ENCODE measurements at places on chromosomes 12 and 14.

DNA sequence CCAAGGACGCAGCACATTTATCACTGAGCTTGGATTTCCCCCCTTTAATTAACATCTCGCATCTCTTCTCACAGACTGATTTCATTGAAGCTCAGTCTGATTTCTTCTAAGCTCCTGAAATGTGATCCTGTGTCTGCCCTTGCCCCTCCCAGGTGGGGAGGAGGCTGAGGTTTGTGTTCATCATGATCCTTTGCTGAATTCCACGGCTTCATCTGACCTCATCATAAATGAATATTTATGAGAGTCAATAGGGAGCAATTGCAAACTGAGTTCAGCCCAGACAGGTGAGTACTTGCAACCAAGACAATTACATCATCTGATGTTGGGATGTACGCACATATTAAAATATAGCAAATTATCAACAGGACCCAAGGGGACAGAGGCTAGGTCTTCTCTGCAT is 72.4 kb downstream of the MAP1LC3B2 start:
- no peak for DNase-seq

- DNase-seq, result peak; percentile 8
These were observed 186.7 kb upstream of the NEDD1 start for GRCh38 chr12:96720363-96720705.

DNA sequence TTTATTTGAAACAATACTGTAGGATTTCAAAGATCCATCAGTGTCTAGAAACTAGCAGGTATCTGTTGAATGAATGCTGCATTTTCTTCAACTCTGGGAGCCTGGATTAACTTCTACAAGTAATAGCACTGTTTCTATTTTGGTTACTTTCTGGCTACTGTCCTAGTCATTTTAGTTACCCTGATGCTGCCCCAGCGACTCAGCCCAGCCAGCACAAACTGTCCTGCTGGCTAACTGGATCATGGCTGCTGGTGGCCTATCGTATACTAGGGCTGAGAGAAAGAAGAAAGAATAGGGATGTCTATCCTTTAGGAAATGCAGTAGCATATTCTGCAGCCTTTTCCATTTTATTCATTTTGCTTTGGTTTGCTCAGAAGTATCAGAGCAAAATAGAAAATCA is 53.9 kb downstream of the NTN4 start:
- DNase-seq, result no peak

- no peak for DNase-seq
These were observed 24.3 kb upstream of the RD3L start for GRCh38 chr14:103966631-103967030.

DNA sequence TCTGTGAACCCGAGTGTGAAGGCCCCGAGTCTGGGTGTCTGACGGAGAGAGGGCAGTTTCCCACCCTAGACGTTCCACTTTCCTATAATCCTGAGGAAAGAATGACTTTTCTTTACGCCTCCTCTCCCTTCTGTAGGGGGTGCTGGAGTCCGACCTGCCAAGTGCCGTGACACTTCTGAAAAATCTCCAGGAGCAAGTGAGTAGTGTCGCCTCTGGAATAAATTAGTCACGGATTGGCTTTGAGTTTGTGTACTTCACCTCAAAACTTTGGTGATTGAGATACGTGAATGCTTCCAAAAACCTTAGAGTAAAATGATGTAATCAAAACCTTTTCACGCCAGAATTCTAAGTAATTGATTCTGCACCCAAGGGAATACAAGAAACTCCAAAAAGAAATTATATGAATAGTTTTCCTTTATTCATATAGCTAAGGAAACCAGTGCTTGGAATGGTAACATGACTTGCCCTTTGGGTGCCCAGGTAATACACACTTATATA is 452 bp downstream of the NGDN start:
- no peak for DNase-seq

DNA sequence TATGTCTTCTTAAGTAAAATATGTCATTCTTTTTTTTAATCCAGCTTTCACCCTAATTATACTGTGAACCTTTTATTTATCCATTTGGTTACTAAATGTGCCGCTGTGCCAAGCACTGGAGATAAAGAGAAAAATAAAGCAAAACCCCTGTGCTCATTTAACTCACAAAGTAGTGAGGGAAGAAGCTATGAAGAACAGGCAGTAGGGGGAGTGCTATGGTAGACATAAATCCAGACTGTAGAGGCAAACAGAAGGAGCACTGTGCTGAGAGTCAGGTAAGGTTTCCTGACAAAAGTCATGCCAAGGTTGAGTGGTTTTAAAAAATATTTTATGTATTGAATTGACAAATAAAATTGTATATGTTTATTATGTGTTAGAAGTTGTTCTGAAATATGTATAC is 188.5 kb upstream of the SYT10 start:
- DNase-seq, result no peak

DNA sequence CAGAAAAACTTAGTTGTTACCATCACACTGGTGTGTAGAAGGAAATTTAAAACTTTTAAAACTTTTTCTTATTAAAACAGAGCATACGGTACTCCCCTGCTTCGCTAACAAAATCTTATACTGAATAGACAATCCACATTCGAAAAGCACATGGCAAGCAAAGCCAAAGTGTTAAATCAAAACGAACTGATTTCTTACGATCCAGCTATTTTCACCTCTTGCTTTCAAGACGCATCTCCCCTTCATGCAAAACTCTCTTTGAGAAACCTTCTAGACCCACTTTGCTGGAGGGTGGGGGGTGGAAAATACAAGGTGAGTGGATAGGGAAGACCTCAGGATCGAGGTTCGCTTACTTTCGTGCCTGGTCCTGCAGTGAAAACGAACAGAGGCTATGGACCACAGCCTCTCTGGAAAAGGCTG is 328 bp downstream of the INTS13 start:
- DNase-seq, result no peak

- DNase-seq, result no peak
These were observed 156.1 kb upstream of the CCND2 start for GRCh38 chr12:4117386-4118016.

DNA sequence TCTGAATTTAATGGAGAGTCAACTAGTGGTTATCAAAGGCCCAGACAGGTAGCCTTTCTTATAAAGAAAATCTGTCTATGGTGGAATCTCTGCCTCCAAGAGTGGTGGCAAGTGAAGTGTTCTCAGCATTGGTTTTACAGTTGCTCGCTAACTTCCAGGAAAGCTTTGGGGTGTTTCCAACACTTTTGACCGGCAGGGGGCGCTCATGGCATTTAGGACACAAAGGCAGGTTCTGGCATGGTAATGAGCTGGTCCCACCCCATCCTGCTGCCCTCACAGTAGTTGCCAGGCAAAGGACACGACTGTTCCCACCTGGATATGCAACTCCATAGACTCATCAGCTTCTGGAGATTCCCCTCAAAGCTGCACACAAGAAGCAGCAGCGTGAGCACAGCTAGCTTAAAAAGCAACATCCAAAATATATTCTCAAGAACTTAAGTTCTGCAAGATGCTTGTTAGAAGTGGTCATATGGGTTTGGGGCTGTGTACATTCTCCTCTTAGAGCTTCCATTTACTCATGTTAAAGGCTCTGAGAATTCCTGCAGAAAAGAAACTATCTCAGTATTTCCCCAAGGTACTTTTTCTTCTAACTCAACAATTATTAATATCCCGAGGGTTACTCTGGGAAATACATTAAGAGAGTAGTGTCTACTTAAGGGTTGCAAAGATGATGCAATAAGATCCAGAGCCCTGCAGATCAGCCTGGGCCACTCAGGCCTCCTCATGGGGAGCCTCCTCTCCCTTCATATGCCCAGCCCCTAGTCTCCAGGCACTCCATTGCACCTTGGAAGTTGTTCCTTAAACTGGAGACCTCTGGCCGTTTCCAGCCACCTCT is 14.8 kb downstream of the PROX2 start:
- DNase-seq, result peak; percentile 92

Data from CD4-positive, alpha-beta T cell treated with Interleukin-15 for 4 hours (primary cell).